ENCODE measurements at places on chromosomes 1 and 21.
A peak's percentile ranks its signal among the peaks of the same experiment; 100 is the strongest.

DNA sequence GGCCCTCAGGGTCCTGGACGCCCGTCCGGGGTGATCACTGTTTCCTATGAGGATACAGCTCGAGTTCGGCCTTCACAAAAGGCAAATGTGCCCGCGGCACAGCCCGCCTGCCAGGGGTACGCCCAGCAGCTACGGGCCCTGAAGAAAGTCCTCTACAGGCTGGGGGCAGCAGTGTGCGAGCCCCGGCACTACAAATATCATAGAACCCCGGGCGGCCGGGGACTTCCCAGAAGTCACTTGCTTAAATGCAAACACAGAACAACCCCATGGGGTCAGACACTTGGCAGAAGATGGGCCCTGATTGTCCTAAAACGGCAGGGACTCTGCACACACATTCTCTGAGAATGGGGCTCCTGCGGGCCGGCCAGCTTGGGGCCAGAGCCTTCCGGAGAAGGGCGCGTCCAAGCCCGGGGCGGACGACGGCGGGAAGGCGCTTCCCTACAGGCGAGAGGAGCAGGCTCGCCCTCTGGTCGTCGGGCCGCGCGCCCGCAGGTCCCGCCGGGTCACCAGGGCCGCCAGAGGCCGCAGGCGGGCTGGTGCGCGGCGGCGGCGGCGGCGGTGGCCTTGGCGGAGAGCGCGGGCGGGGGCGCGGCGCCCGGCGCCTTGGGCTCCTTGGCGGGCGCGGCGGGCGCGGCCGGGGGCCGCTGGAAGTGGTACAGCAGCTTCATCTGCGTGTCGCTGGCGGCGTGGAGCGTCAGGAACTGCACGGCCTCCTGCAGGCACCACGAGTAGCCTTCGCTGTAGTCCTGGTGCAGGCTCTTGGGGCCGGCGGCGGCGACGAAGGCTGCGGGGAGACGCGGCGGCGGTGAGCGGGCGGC lies 888 bp downstream of the HES5 start:
- DNase-seq: no peak

GRCh38 chr21:37916310-37917051 lies at the start of gene KCNJ6:
Gene KCNJ6, minus strand, starts transcription at chr21:37916457. Its CDS starts 75,775 bp downstream, at chr21:37840682.
- peak; percentile 81 for DNase-seq

- DNase-seq: no peak
These were observed 20.0 kb upstream of the ADARB1 start for GRCh38 chr21:45054227-45054926.

DNA sequence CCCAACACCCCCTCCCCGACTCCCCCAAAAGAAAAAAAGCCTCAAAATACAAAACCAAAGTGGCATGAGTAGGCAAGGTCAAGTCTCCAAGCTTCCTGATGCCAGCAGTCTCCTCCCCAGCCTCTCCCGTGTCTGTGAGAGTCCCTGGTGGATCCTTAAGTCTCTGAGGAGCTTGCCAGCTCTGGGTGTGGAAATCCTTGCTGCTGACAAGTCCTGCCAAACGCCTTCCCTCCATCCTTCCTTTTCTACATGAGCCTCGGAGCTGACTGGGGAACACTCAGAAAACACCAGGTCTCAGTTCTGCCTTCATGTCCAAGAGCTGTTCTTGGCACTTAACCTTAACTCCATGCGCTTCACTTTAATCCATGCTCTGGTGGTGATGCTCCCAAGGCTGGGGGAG lies 3.7 kb upstream of the ETV3L start:
- no peak for DNase-seq

DNA sequence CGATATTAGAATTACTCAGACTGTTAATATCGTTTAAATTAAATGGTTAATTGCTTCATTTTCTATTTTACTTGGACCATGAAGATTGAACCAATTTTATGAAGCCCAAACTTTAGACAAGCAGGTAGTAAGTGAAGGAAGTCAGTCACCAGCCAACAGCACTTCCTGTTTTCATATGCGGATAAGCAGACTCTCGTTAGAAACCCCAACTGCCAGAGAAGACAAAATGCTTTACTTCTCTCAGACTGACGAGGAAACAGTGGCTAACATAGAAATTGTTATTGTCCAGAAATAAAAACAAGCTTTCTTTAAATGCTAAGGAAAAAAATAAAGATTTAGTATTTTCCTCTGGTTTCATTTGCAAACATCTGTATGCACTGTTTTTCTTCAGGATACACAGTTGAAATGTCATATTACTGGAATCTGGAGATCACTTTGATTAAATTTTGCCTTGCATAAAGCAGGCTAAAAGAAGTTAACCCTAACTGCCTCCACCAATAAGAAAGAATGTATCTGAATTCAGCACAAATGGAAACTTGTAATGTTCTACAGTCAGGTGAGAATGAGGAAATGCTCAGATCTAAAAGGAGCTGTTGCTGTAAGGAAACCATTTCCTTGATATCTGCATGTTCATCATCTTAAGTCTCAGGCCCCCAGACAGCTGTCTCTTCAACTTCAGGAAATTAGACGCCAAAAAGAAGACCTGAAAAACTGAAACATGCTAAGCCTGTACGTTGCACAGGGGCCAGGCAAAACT lies 129.8 kb upstream of the SAMSN1 start:
- no peak for DNase-seq

DNA sequence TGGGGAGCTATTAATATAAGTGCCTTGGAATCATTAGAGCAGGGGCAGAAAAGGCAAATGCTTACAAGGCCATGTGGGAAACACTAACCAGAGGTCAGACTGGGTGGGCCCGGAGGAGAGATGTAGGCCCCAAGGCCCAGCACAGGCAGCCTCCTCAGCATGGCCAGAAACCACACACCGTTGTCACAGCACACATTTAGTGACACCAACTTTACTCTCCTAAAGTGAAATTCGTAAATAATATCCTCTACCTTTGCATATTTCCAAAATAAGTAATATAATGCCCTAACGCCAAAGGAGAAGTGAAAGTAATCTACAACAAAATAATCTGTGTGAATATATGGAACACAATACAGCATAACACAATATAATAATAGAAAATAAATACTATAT lies 62.6 kb downstream of the KIF21B start:
- no peak for DNase-seq

Data from kidney (tissue), 22 donors.